HEK293T (cell line): ENCODE measurements at places on chromosomes 4 and X.

DNA sequence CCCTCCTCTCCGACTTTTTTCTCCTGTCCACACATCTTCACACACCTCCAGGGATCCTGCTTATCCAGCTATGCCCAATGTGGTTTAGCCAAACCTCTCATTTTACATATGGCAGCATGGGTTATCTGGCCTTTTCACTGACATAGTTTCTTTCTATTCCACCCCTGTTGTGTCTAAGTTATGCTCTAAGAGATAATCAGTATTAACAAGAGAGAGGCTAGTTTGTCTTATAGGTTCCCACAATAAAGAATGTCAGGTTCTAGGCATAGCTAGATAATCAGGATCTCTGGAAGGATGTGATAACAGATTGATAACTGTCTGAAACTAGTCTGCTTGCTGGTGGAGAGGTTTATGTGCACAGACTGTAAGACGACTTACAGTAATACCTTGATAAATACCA lies 7.7 kb upstream of the GALNT7 start:
- no peak for DNase-seq

- DNase-seq, result no peak
Measured at GRCh38 chrX:112266136-112266535, 183.6 kb upstream of the TRPC5 start.

DNA sequence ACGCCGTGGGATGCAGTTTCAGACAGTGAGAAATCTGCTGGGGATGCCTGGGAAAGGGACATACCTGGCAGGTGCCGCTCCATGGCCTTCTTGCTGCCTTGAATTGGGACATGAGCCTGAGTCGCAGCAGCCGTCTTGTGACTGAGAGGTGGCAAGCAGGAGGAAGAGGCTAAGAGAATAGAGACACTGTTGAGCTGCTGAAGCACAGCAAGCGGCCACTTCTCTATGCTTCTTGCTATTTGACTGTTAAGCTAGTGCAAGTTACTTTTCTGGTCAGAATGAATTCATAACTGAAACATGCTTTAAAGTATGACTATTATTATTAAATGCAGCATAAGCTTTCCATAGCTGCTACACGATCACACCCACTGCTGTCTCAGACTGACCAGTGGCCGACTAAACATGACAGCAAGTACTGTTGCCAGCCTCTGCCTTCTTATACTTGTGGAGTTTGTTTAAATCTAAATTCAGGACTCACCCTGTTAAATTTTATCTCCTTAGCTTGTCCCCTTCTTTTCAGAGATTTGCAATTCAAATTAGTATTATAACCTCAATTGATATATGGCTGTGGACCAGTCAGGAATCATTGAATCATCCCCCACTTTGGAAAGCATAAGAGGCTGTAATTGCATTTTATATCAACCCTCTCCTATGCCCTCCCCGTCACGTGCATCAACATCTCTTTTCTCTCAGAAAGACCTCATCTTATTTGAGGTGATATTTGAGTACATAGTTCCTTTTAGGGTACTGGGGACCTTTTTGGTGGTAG lies 24.8 kb upstream of the ACSL1 start:
- no peak for DNase-seq

GRCh38 chrX:95063554-95063953 lies 1389.5 kb downstream of the FAM133A start:
- no peak for DNase-seq

GRCh38 chrX:103800318-103800717 lies 23.7 kb downstream of the PLP1 start:
- no peak for DNase-seq

GRCh38 chrX:14232688-14233087 lies 203.0 kb upstream of the GEMIN8 start:
- DNase-seq, result no peak

GRCh38 chr4:134343656-134344055 lies 142.1 kb upstream of the PABPC4L start:
- DNase-seq, result no peak

GRCh38 chr4:53633608-53634007 lies 42.3 kb upstream of the LNX1 start:
- DNase-seq, result no peak

GRCh38 chrX:48769230-48769629 lies 7.7 kb downstream of the GLOD5 start:
- no peak for DNase-seq

DNA sequence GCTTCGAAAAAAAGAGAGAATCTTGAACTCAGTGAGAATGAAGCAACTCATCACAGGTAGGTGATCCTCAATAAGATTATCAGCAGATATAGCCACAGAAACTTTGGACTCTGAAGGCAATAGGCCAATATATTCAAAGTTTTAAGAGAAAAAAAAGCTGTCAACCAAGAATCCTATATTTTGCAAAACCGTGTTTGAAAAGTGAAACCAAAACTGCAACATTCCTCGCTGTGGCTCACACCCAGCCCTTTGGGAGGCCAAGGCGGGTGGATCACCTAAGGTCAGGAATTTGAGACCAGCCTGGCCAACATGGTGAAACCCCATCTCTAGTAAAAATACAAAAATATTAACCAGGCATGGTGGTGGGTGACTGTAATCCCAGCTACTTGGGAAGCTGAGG lies 22.8 kb downstream of the MAD2L1 start:
- DNase-seq, result no peak

DNA sequence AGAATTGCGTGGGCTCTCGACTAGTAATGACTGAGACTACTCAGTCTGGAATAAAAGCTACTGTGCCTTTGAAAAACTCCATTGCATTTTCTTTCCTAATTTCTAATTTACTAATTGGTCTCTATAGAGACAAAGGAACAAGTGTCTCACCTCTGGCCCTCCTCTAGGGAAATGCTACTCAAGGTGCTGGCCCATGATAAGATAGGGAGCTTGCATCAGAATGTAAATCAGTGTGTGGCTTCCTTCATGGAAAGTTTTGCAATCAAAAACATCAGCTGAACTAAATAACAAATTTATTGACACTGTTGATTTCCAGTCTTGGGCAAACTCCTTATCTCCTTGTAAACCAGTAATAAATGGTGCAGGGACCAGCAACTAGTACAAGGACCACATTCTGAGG lies 81.8 kb downstream of the SRPX start:
- no peak for DNase-seq

- no peak for DNase-seq
Measured at GRCh38 chr4:38152305-38152704, 192.1 kb downstream of the PTTG2 start.

- DNase-seq, result peak; percentile 6
Measured at GRCh38 chr4:137861682-137862081, 329.4 kb upstream of the PCDH18 start.

GRCh38 chr4:168421671-168422070 lies 58.6 kb downstream of the DDX60L start:
- DNase-seq, result no peak

DNA sequence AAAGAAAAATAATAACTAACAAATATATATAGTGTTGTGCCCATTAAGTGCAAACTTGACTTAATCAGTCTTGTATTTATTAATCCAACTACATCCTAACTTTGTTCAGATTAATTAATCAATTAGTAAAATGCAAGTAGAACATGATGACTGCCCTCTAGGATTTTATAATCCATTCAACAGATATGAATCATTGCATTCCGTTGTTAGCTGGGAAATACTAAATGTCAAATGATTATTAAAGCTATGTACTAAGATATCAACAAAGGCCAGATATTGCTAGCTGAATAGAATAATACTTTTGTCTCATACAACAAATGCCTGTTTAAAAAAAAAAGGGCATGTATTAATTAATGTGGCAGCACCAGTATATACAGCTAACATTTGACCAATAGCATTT lies 1366.3 kb downstream of the STIM2 start:
- no peak for DNase-seq

DNA sequence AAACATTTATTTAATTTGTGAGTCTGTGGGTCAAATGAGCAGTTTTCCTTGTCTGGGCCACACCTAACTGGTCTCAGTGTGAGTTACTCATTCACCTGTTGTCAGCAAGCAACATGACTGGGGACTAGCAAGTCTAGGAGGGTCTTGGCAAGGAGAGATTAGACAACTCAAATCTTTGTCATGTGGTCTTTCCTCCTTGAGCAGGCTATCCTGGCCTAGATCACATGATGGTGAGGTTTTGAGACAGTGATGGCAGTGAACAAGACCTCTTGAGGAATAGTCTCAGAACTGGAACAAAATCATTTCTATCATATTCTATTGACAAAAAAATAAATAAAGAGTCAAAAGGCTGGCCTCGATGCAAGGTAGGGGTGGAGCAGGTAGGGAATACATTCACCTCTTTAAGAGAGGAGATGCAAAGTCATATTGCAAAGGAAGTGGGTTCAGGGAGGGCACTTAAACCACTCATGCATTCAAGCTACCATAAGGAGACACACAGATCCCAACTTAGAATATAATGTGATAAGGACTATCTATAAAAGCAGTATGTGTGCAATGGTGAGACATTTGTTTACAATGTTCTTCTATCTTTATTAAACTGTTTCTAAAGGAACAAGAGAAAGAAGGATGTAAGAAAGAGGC lies 135.7 kb downstream of the ZNF330 start:
- DNase-seq, result no peak

DNA sequence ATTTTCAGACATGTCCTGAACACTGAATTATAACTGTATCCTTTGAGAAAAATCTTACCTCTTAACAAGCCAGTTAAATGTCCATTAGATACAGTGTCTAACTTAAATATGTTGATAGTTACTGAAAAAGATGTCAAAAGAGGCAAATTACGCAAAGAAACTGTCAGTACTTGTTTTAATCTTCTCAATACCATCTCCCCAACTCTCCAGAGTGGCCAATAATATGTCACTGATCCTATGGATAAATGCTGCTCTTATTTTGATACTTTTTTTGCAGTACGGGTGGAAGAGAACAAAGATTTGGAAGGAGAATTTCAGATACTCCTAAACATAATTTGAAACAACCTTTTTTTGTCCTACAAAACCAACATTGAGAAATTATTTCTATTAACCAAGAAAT lies 192.7 kb downstream of the CBR4 start:
- DNase-seq, result no peak

DNA sequence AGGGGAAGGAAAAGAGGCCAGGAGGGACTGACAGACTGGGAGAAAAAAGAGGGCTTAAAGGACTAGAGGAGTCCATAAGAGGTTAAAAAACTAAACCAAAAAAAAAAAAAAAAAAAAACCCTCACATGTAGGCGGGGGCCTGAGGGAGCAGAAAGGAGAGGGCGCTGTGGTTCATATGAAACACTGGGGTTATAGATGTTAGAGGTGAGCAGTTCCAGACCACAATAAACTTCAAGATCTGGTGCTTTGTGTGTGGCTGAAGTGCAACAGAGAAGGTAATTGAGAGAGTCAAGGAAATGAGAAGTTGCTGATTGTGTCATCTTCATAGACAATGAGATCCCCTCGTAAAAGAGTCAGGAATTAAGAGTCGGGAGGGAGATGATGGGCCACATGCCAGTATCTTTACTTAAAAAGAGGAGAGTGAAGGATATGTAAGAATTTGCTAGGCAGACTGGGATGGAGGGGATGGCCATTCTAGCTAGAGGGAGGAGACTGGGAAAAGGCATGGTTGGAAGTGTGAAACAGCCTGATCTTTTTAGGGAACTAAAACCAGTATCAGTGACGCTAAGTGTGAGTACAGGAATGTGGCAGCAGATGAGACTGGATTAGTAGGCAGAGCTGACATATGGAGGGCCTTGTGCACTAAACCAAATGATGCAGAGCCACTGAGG lies 18.4 kb upstream of the OGT start:
- DNase-seq, result no peak

DNA sequence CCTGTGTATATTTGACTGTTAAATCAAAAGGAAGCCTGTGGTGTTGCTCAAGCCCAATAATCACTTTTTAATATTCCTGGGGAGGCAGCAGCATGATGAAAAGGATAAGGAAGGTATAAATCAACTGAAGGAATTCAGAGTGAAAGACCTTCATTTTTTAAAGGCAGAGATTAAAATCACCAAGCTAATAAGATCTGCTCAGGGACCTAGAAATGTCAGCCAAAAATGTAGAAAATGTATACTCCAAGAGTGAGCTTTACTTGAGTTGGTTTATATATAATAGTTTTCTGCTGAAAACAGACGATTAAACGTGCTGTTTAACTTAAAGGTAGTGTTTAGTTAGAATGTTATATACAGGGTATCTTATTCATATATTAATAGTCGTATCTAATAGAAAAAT lies 549.3 kb downstream of the IQCM start:
- no peak for DNase-seq

DNA sequence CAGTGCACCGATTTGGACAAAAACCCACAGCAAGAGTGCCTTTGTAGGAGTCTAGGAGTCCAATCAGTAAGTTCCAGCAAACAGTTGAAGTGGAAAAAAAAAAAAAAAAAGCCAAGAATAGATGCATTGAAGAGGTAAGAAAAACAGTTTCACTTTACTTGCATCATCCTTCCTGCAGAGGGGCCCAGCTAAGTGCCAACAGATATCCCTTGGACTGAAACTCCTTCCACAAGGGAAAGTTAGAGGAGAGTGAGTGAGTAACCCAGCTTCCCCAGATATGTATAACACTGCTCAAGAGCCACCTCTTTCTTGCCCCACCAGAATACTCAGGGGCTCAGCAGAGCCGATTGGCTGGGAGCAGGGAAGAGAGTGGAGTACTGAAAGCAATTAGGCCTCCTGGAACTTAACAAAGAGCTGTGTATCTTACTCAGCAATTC lies 617.7 kb upstream of the SMIM31 start:
- no peak for DNase-seq

- no peak for DNase-seq
Measured at GRCh38 chr4:75596061-75596460, 34.3 kb downstream of the CDKL2 start.

GRCh38 chrX:135737366-135738071 lies 24.1 kb downstream of the CT45A1 start:
- no peak for DNase-seq

DNA sequence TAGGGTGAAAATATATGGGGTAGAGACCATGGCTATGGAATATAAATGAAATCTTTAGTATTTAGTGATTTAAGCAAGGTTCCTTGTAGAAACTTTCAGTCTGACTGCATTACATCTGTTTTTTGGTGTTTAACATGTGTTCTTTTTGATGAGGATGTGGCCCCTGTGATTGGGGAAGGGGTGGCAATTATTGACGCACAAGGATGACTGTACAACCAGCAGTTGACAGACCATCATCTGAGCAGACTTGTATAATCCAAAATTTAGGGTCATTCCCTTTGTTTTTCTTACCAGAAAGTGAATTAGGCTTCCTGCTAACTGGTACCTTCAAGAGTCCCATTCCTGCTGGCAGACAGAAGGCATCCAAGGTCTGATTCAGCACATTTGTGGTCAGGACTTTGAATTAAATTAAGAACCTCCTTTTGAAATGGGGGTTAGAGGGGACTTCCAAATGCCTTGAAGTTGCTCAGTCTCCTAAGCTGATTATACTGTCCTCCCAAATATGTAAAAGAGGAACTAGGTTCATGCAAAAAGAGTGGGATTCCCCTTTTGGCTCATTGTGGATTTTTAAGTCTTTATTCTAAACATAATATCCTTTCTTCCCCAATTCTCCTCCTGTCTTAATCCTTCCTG lies 112.4 kb upstream of the CXCL13 start:
- no peak for DNase-seq
